ENCODE measurements at places on chromosomes 4 and X.

- DNase-seq = no peak
These were observed 142.5 kb upstream of the MAB21L2 start for GRCh38 chr4:150439451-150439933.

DNA sequence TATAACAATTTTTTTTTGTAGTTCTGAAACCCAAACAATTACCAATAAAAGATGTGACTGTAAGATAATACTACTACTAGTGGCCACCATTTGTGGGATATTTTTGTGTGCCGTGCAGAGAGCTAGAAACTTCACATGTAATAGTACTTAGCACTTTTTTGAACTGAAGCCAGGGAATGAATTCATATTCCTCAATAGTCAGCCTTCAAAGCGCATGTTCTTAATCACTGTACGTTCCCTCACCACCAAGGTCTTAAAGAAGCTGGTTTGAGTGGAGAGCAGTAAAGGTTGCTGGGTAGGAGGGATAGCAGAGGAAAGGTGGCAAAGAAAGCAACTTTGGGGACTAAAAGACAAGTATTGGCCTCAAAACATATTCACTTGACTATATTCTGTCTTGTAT lies 9.6 kb upstream of the RUFY3 start:
- no peak for DNase-seq

- no peak for DNase-seq
These were observed 103.8 kb upstream of the LEF1 start for GRCh38 chr4:108272561-108272960.

DNA sequence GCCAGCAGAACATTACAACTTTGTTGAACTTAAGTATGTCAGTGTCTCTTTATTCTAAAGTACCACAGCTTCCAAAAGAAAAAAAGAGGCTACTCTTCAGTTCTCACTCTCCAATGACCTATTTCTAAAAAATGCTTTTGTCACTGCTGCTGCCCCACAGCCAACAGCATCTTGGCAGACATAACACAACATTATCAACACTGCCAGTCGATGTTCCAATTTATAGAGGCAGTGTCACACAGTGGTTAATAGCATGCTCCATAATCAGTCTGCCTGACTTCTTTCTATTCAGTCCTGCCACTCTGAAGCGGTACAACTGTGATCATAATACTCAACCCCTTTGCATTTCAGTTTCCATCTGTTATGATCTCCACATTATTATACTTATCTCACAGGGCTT lies 69.2 kb downstream of the PLS3 start:
- no peak for DNase-seq

DNA sequence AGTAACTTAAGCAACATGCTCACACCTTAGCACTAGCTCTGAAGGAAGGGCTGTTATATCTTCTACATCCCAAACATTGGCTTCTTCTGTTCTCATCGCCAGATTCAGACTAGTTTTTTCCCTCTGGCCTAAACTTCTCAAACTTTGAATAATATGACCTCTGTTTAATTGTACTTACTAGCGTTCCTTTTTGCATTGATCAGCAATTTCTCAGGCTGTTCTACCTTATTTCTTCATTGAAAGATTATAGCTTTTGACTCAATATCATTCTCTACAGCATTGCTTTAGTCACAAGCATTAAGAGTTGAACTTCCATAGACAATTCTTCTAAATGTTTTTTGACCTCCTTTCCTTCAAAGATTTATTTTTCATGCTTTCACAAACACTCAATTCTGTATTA lies 659.2 kb downstream of the PCDH7 start:
- no peak for DNase-seq

DNA sequence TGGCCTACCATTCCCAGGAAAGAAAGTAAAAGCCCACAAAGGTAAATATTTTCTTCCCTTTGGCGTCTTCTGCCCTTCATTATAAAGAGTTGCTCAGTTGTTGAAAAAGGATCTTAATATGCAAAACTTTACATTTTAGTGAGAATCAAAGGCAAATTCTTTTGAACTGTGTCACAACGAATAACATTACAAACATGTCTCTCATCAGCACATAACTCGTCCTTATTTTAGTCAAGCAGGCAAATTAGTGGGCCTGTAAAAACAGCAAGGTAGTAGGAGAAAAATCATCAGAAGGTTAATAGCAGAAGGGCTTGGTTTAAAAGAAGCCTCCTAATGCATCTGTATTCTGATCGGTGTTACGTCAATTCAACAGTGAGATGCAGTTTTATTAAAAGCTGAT lies 647.3 kb upstream of the DIPK2B start:
- DNase-seq = no peak

GRCh38 chr4:146488495-146489174 lies 33.1 kb downstream of the SLC10A7 start:
- DNase-seq = no peak

- DNase-seq = no peak
These were observed 4.5 kb downstream of the MID1IP1 start for GRCh38 chrX:38805432-38806389.

- DNase-seq = no peak
These were observed 93.1 kb upstream of the RBPJ start for GRCh38 chr4:26227601-26228229.

GRCh38 chr4:102871772-102872171 lies 3.0 kb downstream of the CISD2 start:
- no peak for DNase-seq

GRCh38 chr4:72207196-72207595 lies 175.4 kb downstream of the NPFFR2 start:
- no peak for DNase-seq

- DNase-seq = no peak
These were observed 3.4 kb downstream of the ABHD18 start for GRCh38 chr4:127968586-127968985.

DNA sequence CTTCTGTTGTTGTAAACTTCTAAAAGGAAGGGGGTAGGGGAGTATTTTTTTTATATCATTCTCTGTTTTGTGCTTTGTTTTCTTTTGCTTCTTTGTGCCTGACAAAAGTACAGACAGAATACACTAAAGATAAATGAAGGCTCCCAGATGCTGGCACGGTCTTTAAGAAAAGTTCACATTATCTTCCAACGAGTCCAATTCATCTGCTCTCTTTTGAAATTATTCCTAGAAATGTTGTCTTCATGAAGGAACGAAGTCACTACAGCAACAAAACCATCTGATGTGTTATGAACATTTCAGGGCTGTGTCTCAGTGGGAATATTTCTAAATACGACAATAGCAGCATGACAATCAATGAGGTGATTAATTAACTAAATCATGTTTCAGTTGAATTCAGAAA lies 813.8 kb upstream of the HTR2C start:
- DNase-seq = no peak
